ENCODE measurements at places on chromosomes 16 and 17.

- DNase-seq = no peak
Observed at GRCh38 chr16:80687606-80688005, 116.8 kb downstream of the CDYL2 start.

GRCh38 chr16:87361916-87362619, 21.5 kb downstream of the FBXO31 start:
- no peak for DNase-seq

GRCh38 chr17:15434956-15435355, 32.5 kb downstream of the CDRT4 start:
- DNase-seq = no peak

GRCh38 chr17:193841-194806, 12.7 kb upstream of the DOC2B start:
- DNase-seq = no peak

DNA sequence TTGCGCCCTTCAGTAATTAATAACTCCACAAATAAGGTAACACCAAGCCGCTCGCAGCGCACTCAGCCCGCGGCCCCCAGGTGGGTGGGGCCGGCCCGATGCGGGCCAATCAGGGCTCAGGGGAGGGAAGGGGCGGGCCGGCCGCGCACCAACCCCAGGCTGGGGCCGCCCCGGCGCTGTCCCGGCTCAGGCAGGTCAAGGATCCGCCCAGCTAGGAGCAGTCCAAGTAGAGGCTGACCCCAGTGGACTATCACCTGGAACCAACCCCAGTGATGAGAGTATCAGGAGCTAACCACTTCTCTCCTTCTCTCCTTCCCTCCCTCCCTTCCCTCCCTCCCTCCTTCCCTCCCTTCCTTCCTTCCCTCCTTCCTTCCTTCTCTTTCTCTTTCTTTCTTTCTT, 110.8 kb downstream of the C16orf78 start:
- DNase-seq = no peak

GRCh38 chr17:51071556-51071955, 49.1 kb downstream of the SPAG9 start:
- no peak for DNase-seq

GRCh38 chr17:72146371-72146770, 25.6 kb downstream of the SOX9 start:
- DNase-seq = no peak
